ENCODE measurements at places on chromosomes 16 and 17. TPM values are rescaled to one million over a fixed set of nuclear protein-coding genes. Genes with fewer than 3 reads are reported as not detected.
A peak's percentile ranks its signal among the peaks of the same experiment; 100 is the strongest.

DNA sequence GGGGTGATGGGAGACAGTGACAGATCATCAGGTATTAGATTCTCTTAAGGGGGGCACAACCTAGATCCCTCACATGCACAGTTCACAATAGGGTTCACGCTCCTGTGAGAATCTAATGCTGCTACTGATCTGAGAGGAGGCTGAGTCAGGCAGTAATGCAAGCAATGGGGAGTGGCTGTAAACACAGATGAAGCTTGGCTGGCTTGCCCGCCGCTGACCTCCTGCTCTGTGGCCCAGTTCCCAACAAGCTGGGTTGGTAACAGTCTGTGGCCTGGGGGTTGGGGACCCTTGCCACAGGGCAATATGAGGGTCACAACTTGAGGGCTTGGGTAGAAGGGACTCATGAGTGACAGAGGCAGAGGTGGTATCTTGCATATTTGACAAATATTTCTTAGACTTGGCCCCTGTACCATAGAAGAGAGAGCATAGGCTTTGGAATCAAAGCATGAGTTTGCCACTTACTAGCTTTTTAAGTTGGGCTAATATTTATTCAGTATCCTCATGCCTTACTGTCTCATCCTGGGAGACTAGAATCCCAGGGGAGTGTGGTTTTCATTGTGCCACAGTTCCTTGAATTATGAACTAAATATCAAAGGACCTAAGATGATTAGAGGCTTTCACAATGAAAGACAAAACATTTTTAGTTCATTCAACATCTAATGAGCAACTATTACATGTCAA lies 133.4 kb downstream of the SPACA3 start:
- DNase-seq: no peak

DNA sequence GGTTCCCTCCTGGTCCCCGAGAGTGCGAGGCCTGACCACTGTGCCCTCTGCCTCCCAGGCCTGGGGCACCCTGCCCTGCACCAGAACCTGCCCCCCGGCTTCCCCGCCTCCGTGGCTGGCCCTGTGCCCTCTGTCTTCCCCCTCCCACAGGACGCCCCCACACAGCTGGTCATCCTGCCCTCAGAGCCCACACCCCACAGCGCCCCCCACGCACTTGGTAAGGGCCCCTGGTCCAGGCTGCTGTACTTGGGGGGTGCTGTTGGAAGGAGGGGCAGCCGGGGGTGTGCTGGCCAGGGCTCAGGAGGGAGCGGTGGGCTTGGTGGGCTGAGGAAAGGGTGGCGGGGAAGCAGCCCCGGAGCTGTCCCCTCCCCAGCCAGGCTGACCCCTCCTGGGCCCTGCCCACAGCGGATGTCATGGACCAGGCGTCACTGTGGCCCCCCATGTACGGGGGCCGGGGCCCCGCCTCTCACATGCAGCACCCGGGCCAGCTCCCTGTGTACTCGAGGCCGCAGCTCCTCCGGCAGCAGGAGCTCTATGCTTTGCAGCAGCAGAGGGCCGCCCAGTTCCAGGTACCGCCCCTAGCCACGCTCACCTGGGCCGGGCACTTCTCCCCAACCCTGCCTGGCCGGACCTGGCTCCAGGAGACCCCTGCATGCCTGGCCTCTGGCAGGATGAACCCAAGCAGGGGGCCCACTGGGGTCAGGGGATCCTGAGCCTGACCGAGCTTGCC lies 49.5 kb downstream of the BAHCC1 start:
- no peak for DNase-seq

The SKAP1 gene
- total RNA-seq: 108 TPM

GRCh38 chr16:49756775-49757558 lies 98.9 kb downstream of the ZNF423 start:
- no peak for DNase-seq

DNA sequence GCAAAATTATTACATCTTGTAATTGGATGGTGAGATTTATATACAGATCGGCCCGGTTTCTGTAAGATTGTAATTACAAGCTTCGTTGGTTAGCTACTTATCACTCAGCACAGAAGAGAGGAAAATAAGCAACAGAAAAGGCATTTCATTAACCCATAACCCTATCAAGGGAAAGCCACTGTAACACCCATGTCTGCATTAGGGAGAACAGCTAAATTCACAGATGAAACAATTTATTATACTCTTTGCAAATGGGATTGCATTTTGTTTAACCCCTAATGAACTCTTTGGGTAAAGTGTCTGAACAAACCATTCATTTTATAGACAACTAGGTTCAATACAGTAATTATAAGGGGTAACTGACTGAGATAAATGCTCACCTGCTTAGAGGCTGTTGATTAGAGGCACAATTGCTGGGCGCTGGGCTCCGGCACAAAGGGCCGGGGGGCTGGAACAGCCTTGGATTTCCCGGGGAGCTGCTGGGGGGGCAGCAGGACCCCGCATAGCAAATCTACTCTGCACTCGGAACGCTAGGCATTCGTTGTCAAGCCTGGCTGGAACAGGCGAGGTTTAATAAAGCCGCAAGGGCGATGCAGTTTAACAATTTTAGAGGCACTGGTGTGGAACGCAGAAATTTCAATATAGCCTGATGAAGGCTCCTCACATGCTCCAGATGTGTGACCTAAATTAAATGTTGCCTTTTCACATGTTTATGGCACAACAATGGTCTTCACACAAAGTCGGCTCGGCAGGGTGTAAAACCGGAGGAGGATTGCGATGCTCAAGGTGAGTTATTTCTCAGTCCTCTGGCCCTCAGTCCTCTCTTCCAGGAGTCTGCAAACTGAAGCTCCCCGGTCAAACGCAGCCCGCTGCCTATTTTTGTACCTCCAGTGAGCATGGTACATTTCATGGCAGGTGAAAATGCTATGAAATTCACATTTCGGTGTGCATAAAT lies 134.0 kb upstream of the IRX6 start:
- DNase-seq: no peak

The EIF3CL gene
- 107 TPM for total RNA-seq

DNA sequence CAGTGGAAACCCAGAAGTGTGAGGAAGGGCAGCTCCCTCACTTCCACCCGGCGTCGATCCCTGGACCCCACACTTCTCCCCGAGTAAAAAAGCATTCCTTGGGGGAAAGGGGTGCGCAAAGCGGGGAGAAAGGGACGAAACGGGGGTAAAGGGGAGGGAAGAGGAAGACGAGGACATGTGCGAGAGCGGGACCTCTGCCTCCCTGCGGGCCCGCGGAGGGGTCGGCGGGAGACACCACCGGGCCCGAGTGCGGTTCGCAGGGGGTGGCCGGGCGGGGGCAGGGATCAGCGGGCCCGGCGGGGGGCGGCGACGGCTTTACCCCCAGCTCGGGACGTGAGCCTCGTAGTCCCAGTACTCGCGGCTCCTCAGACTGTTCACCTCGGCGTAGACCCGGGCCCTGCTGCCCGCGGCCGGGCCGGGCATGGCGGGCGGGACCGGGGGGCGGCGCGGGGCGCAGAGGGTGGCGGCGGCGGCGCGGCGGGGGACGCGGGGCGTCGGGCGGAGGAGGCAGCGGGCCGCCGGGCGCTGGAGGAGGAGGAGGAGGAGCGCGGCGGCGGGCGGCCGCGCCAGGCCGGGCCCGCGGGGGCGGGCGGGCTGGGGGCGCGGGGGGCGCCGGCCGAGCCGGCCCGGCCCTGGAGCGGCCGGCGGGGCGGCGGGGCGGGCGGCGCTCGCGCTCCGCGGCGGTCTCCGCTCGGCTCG lies 443 bp downstream of the CSNK2A2 start:
- peak; percentile 25 for DNase-seq

The ERI2 gene
- total RNA-seq: 20.8 TPM

- no peak for DNase-seq
These were observed 68.7 kb downstream of the TTC19 start for GRCh38 chr17:16068323-16068722.

DNA sequence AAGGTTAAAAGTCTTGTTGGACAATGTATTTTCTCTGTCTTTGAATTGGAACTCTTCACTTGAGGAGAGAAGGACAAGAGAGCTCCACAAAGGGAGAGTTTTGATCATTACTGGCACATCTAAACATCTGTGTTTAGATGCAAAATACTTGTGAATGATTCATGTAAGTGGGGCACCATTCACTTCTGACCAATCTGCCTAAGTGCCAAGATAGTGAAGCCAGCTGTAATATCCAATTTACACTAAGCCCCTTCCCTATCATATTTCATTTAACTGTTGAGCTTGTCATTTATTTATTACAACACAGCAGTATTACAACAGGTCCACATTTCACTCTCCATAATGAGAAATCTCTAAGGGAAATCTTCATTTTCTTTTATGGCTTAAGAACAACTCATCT lies 832.3 kb upstream of the GOT2 start:
- DNase-seq: no peak

The KRTAP4-3 gene
- not detected for total RNA-seq

DNA sequence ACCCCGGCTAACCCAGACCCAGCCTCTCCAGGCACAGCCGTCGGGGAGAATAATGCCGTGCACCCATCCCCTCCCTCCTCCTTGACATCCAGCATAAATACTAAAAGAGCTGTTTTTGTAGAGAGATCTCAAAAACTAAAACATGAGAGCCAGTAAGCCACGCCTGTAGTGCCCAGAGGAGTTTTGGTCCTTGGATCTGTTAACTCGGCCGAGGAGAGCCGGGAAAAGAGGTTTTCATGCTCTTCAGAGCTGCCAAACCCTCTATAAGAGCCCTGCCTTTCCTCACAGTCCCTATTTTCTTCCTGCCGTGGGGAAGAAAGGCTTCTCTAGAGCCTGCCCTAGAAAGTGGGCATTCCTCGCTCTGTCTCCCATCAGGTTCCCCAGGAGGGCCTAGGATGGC lies 30.2 kb upstream of the NAT9 start:
- no peak for DNase-seq

- no peak for DNase-seq
These were observed 647 bp upstream of the TMEM238L start for GRCh38 chr17:10804546-10804945.

- DNase-seq: no peak
These were observed 32.3 kb upstream of the TAOK1 start for GRCh38 chr17:29357821-29358232.

The SULT1A2 gene
- total RNA-seq: 1.2 TPM

DNA sequence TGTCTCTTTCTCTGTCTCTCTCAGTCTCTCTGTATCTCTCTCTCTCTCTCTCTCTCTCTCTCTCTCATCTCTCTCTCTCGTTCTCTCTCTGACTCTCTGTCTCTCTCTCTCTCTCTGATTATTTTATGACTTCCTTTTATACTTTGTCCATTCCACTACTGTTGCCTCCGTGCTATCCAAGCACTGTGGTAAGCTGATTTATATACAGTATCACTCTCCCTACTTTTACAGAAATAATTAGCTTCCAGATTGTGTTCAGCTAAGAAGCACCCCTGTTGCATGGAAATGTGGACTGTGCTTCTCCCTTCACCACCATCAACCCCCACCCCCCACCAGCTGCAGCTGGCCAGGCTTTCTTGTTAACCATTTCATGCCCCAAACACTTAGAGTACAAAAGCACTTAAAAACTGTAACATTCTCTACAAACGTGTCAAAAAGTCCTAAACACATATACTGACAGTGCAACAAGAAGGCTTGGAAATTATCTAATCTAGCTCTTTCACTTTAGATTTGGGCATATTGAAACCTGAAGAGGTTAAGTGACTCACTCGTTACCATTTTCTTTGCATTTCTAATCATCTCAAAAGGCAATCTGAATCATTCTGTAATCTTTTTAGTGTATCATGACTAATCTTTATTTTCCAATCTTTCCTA lies 11.6 kb upstream of the TMEM100 start:
- DNase-seq: no peak

DNA sequence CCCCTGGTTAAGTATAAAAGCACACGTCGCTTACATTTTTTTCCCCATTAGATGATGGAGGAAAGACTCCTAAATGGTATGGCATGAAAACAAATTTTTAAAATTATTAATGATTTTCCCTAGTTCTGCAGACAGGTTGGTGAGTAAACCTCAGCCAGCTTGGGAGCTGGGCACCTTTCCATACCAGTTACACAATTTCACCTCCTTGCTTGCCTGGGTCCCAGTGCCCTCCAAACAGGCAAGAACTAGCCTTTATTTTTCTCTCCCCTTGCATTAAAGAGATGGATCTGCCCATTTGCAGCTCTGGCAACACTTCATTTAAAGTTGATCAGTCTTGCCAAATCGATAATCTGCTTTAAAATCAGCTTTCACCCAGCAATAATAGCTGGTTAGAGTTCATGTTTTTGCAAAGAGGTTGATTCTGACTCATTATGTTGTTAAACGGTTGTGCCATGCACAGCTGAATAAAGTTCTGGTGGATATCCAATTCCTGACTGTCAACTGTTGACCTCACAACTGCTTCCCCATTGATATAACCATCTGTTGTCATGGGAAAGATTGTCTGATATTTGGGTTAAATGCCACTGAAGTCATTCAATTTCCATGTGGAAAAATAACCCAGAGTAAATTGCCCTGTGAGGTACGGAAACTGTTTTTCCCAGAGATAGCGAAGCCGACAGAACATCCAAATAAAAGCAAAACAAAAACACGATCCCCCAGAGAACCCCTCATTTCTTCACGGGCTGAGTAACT lies 1.3 kb downstream of the C17orf58 start:
- no peak for DNase-seq

The SPN gene
- 84.4 TPM for total RNA-seq

The XAF1 gene
- total RNA-seq: 31.1 TPM

- DNase-seq: no peak
These were observed 5.2 kb upstream of the WNT3 start for GRCh38 chr17:46823657-46824056.

DNA sequence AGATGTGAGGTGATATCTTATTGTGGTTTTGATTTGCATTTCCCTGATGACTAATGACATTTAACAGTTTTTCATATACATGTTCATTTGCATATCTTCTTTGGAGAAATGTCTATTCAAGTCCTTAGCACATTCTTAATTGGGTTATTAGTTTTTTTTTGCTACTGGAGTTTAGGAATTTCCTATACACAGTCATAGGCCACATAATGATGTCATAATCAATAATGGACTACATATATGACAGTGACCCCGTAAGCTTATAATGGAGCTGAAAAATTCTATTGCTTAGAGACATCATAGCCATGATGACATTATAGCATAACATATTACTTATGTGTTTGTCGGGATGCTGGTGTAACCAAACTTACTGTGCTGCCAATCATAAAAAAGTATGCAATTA lies 83.7 kb downstream of the ABCA8 start:
- no peak for DNase-seq

DNA sequence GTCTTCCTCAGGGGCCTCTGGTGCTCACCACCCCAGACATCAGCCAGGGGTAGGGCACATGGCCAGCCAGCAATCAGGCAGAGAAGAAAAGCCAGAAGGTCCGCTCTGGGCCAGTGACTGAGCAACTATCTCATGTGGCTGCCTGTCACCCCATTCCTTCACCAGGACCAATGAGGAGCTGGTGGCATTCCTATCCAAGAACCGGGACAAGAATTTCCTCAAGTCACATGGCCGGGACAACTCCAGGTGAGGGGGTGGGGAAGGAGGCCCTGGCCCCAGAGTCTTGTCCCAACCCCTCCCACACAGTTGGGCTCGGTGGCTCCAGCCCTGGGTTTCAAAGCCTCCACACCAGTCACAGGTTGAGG lies 9.4 kb downstream of the XYLT2 start:
- no peak for DNase-seq

The HASPIN gene
- 25.7 TPM for total RNA-seq
